ENCODE measurements at places on chromosomes 2 and 18.

- no peak for DNase-seq
Observed at GRCh38 chr2:104847586-104848160, 6.2 kb upstream of the POU3F3 start.

GRCh38 chr18:58996131-58996641 lies 131.5 kb downstream of the ZNF532 start:
- no peak for DNase-seq

GRCh38 chr18:70535041-70535440 lies 246.2 kb downstream of the SOCS6 start:
- DNase-seq = no peak

DNA sequence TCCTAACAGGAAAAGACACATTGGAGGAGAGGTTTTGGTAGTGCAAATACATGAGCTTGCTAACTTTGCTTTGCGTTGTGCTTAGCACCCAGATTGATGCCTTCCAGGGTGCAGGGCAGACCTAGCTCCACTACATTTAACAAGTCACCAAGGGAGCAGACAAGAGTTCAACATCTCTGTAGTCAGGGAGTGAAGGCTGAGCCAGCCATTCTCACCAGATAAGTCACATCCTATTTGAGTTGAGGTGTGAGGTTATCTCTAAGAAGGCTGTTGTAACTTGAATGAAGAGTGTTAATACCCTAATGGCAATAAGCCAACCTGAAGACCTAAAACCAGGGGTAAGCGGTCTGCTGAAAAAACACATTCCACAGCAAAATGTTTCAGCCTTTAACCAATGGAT lies 69.6 kb upstream of the DSEL start:
- no peak for DNase-seq

DNA sequence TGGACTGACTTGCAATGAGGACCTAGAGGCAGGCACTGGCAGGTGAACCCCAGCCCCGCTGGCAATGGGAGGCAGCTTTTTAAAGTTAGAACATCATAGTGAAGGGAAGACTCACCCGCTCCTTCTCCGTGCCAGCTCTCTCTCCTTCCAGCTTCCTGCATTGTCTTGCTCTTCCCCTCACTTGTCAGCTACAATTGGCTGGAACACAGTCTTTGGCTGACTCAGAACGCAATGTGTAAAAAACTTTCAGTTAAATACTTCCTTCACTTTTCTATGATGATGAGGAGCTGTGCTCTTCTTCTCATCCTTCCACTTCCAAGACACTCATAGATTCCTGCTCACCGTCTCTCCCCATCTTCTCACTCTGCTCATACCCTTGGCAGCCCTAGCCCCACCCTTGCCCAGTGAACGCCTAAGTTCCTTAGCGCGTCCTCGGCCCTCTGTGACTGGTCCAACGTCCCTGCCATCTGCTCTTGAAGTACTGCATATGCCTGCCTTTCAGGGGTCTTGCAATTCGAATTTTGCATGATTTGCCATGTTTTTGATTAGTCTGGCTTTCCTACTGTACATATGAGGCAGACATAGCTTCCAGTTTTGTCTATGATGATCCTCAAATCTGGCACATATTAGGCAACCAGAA lies 118.0 kb upstream of the TMEM200C start:
- DNase-seq = no peak

GRCh38 chr2:4965556-4966320 lies 726.4 kb upstream of the SOX11 start:
- DNase-seq = no peak

GRCh38 chr18:62485684-62486083 lies 37.1 kb upstream of the ZCCHC2 start:
- no peak for DNase-seq

DNA sequence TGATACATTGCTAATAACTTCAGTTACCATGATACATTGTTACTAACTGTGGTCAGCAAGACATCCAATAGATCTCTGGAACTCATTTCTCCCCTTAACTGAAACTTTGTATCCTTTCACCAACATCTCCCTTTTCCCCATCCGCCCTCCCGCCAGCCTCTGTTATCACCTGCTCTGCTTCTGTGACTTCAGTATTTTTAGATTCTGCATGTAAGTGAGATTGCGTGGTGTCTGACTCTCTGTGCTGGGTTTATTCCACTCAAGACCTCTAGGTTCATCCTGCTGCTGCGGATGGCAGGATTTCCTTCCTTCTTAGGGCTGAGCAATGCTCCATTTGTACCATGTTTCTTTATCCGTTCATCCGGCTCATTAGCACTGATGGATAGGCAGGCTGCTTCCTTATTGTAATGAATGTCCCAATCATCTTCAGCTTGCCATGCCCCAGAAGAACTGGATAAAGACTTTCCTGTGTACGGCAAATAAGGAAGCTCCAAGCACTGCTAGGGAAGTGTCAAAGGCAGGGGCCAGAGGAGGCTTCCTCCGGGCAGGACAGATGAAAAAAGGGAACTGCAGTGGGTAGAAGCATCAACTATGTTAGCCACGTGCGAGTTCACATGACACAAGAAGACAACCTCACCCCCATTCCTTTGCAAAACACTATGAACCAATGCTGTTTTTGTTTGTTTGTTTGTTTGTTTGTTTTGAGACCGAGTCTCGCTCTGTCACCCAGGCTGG lies 113.4 kb downstream of the EIPR1 start:
- DNase-seq = no peak

GRCh38 chr18:60059216-60059615 lies 159.4 kb downstream of the PMAIP1 start:
- no peak for DNase-seq

DNA sequence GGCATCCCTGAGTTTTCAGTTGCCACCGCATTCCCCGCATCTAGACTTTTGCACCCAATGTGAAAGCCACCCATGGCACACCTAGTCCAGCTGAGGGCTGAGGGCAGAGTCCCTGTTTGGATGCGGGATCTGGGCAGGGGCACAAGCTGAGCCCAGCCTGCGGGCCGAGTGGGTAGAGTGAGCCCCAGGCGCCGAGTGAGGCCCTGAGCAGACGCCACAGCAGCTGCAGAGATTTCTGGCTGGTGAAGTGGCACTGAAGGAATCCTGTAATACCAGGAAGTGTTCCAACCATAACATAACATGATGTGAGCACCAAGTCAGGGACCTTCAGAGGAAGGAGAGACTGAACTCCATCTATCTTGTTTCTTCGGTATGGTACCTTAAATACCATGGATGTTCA lies 27.7 kb upstream of the FRZB start:
- no peak for DNase-seq

DNA sequence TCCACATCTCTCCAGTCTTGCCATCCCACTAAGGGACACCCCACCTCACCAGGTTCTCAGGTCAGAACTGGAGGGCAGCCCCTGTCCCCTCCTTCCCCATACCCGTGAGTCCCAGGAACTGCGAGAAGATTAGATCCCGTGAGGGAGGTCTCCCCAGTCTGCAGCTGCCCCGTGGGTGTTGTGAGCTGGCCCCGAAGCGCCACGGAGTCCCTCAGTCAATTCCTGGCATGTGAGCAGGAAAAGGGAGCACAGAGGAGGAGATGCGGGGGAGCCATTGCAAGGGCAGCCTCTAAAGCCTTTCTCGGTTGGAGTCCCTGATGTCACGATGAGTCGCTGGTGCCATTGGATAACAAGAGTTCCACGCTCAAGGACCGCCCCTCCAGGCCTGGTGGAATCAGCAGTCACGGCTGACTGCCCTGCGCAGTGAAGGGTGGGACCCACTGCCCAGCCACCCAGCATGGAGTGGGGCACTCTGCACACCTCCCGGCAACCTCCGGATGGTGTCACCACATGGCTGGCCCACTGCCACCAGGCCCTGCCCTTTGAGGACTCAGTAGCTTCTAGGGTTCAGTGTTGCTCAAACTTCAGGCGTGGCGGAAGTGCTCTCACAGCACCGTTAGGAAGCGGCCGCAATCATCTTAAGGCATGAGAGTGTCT lies 434.9 kb upstream of the MYT1L start:
- DNase-seq = no peak

GRCh38 chr2:194867328-194867727 lies 789.7 kb upstream of the SLC39A10 start:
- peak; percentile 5 for DNase-seq

GRCh38 chr18:74084184-74084855 lies 63.3 kb downstream of the FBXO15 start:
- DNase-seq = no peak

GRCh38 chr18:65661391-65661790 lies 89.4 kb upstream of the CDH7 start:
- no peak for DNase-seq

GRCh38 chr18:55897091-55897689 lies 309.2 kb upstream of the TCF4 start:
- DNase-seq = no peak

DNA sequence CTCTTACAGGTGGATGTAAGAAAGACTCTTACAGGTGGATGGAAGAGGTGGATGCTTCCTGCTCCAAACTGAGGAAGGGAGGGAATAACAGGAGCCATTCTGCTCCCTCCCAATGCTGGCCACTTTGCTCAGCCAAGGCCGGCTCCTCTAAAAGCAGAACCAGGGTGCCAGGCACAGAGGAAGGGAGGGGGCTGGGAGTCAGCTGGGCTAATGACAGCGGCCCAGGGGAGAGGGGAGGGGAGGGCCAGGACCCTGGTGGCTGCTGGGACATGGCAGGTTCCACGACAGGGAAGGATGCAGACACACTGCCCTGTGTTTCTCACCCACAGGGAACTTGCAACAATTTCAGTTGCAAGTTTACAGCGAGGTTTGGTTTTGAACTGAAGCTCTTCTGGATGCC lies 173.4 kb downstream of the ANAPC1 start:
- no peak for DNase-seq

DNA sequence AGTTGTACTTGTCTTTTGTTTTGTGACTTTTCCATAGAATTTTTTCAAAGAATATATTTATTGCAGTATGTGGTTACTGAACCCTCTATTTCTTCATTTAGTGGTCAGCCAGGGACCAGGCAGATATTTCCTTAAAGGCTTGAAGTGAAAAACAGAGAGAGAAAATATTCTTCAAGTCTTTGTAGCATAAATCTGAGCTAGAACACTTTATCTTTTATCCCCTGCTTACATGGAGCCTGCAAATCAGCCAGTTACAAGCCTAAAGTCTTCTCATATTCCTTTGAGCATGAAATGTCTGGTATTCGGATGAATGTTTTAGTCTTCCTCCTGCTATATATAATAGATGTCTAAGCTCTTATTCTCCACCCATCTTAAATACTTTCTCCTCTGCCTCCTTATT lies 1557.5 kb upstream of the ACVR2A start:
- DNase-seq = no peak

DNA sequence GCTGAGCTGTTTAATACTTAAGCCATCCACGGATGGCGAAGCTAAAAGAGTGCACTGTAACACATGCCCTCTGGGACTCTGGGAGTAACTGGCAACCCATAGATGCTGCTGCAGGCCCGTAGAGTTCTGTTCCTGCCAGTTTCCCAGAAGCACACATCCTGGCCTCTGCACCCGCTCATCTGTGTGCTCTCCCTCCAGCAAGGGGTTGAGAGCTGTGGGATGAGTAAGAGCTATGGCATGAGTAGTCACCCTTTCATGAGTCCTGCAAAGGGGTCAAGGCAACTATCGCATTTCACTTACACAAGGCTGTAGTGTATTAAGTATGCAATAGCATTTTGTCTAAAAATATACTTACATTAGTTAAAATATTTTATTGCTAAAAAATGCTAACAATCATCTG lies 1341.8 kb upstream of the NXPH2 start:
- no peak for DNase-seq

GRCh38 chr2:42566025-42566424 lies 2.4 kb upstream of the MTA3 start:
- no peak for DNase-seq

DNA sequence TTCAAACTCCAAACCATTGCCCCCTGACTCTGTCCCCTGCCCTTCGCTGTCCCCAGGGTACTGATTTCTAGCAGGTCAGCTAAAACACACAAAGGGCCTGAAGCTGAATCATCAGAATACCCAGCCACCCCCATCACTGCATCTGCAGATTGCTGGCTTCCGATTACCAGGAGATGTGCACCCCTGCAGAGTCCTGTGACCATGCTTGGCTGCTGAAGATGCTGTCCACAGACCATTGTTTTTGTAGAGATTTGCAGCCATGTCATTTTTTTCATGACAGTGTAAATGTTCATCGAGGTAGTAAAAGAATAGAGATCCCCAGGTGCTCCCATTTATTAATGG lies 463.3 kb downstream of the STK39 start:
- no peak for DNase-seq

DNA sequence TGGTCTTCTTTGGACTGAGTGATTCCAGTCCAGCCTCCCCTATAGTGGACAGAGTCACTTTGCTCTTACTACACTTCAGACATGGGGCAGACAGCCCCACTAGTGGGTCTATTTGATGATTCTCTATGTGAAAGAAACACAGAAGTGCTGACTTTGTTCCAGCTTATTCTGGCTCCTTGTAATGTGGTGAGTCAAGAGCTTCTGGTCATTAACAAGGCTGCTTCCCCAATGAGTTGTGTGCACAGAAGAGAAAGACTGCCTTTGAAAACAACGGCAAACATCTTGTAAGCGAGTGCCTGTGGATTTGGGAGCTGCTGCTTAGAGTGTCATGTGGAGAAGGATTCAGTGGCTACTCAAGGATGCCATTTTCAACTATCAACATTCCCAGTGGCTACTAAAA lies 39.1 kb downstream of the RMC1 start:
- no peak for DNase-seq

DNA sequence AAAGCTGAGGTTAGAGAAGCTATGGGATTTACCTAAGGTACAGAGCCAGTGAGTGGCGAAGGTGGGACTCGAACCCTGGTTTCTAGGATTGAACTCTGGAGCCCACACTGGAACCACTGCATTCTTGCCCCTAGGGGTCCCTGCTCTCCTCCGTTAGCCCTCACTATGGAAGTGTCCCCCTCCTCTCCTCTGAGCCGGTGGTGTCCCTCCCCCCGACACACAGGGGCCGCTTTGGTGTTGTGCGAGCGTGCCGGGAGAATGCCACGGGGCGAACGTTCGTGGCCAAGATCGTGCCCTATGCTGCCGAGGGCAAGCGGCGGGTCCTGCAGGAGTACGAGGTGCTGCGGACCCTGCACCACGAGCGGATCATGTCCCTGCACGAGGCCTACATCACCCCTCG lies 8.5 kb upstream of the GMPPA start:
- DNase-seq = no peak

GRCh38 chr2:202005272-202005887 lies 28.3 kb upstream of the FZD7 start:
- peak; percentile 58 for DNase-seq

- no peak for DNase-seq
Observed at GRCh38 chr2:6525475-6525964, 340.2 kb downstream of the CMPK2 start.

GRCh38 chr2:134103196-134103595 lies 150.7 kb upstream of the MGAT5 start:
- no peak for DNase-seq
